ENCODE measurements at places on chromosomes 7 and 10.

DNA sequence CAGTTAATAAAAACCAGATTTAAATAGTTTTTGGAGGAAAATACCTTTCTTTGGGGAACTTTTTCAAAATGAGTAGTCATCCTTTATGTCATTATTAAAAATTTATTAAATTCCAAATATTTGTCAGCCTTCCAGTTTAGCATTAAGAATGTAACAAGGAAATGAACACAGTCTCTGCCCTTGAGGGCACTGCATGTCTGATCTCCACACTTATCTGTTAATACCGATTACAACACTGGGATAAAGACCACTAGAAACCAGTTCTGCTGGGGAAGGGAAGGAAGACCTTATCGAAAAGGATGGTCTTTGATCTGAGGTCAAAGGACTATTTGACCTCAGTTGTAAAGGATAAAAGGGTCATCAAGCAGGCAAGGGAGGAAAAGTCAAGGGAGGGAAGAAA is 320.0 kb downstream of the DOCK4 start:
- DNase-seq = no peak

GRCh38 chr7:20484356-20484755 is 131.1 kb upstream of the ABCB5 start:
- no peak for DNase-seq

DNA sequence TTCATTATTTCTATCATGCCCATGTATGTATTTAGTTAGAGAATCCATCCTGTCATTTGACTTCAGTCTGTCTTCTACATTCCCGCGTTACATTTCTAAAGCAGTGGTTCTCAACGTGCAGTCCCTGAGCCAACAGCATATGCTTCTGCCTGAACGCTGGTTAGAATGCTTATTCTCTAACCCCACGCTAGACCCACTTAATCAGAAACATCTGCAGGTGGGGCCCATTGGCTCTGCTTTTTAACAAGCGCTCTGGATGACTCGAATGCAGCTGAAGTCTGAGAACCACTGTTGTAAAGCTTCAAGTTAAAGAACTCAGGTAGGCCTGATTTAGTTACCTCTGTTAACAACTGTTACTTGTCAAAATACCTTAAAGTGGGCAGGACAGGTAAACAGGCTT is 38.2 kb downstream of the NEUROD6 start:
- no peak for DNase-seq

GRCh38 chr7:96605045-96605716 is 104.5 kb downstream of the SEM1 start:
- no peak for DNase-seq

DNA sequence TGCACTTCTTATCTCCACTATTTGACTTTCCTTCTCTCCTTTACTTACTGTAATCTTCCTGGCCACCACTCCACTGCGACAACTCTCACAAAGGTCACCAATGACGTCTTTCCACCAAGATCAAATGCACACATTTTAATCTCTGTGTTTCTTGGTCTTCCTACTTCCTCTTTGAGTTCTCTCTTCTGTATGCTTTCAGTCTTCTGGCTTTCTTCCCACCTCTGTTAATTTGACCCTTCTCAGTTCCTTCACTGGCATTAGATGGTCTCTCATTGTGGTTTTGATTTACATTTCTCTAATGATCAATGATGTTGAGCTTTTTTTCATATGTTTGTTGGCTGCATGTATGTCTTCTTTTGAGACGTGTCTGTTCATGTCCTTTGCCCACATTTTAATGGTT is 31.9 kb downstream of the FAM107B start:
- DNase-seq = no peak

DNA sequence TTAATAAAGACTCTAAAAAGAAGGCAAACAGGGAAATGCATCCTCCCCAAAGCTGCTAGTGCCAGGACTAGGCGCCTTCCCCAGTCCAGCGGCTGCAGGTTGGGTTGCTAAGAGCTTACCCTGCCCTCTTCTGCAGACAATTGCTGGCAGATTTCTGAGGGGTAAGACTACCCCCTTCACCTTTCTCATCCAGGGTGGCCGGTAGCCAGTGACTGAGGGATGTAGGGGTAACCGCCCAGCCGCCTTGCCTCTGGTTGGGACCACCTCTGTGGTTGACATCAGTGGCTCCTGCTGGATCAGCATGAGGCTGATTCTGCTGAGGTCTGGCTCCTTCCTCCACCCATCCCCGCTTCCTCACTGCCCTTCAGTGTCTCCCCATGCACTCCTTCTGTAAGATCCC is 71.2 kb downstream of the ADCYAP1R1 start:
- no peak for DNase-seq

DNA sequence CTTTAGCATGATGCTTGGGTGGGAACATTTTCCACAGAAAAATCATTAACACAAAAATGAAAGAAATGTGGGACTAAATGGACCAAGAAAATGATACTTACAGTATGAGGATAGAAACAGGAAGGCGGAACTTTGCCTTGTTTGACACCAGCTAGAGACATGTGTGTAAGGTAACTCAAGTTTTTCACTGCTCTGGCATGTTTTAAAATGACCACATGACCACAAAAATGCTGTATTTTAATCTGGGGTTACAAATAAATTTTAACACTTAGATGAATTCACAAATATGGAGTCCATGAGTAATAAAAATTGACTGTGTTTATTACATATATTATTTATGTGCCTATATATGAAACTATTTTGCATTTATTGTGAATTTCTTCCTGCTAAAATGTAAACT is 100.9 kb upstream of the PHYHIPL start:
- DNase-seq = no peak

DNA sequence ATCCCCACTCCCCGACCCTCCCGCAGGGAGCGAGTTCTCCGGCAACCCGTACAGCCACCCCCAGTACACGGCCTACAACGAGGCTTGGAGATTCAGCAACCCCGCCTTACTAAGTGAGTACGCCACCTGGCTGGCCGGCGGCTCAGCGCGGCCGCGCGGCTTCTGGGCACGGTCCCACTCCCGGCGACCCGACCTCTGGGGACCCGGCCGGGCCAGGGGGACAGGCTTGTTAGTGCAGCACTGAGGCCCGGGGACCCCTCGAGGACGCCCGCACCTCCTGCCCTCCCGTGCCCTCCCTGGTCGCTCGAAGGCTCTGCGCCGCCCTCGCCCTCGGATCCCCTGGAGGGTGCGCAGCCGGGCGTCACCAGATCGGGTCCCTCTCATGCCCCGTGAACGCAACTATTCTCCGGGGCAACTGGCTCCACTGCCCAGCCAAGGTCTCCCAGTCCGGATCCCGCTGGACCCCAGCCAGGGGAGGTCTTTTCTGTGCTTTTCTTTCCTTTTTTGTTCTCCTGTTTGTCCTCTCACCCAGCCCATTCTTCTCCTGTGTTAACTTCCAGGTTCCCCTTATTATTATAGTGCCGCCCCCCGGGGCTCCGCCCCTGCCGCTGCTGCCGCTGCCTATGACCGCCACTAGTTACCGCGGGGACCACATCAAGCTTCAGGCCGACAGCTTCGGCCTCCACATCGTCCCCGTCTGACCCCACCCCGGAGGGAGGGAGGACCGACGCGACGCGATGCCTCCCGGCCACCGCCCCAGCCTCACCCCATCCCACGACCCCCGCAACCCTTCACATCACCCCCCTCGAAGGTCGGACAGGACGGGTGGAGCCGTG is 81.8 kb downstream of the PAX2 start:
- no peak for DNase-seq

All from NCI-H2081 (cell line).